G401 (cell line): ENCODE measurements at places on chromosomes 16 and 17. TPM values are rescaled to one million over a fixed set of nuclear protein-coding genes. Genes with fewer than 3 reads are reported as not detected.
A peak's percentile ranks its signal among the peaks of the same experiment; 100 is the strongest.

- DNase-seq = no peak
Measured at GRCh38 chr17:79924639-79924976, 85.4 kb upstream of the CBX4 start.

- DNase-seq = no peak
Measured at GRCh38 chr17:1976000-1976682, 49.0 kb downstream of the RTN4RL1 start.

DHRS7C gene
- not detected in 2 replicates for total RNA-seq

- DNase-seq = peak; percentile 90
Measured at GRCh38 chr16:78183437-78184237, 84.2 kb downstream of the WWOX start.

DNA sequence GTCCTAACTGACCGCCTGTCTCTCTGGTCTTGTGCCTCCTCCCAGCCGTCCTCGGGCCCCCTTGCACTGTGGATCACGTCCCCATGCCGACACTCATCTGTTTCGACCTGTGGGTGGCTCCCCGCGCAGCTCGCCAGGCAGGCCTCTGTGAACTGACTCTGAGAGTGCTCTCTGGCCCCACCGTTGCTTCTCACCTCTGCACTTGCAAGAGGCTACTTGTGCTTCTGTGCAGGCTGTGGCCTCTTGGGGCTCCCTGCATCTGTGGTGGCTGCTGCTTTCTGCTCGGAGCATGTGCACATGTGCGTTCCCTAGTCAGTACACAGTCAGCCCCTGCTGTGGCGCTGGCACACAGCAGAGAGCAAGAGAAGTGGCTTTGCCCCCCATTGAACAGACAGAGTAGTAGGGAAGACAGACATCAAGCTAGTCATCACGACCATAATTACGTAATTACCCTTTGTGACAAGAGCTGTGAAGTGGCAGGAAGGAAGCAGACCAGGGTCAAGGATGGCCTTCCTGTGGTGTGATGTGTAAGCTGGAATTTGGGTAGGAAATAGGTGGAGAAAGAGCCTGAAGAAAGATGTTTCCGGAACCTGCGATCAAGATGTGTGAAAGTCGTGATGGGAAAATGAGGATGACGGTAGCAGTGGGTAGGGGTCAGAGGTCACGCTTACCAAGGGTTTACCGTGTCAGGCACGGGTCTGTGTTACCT, 256.0 kb upstream of the CACNG5 start:
- peak; percentile 28 for DNase-seq

PPL gene
- total RNA-seq = 33.2 and 41.0 TPM in 2 replicates

KRTAP4-4 gene
- not detected in 2 replicates for total RNA-seq

SMPD3 gene
- 0.03 and 0.18 TPM in 2 replicates for total RNA-seq

GRCh38 chr16:3998793-3999478, 117.3 kb downstream of the ADCY9 start:
- DNase-seq = no peak

DNA sequence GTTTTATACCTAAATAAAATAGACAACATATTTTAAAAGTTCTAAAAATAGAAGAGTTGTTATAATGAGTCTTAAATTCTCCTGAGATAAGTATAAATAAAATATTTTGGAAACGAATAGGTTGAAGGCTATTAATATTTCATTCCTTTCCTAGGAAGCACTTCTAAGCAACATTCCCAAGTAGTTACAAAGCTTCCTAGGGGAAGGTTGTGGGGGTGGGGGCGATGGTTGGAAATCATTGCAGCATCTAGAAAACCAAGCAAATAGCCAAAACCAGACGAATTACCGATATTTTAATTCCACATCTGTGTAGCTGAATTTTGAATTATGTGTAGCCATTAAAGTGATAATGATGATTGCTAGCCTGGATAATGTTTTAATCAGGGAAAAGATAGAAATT, 26.9 kb downstream of the PTRH2 start:
- no peak for DNase-seq

DNA sequence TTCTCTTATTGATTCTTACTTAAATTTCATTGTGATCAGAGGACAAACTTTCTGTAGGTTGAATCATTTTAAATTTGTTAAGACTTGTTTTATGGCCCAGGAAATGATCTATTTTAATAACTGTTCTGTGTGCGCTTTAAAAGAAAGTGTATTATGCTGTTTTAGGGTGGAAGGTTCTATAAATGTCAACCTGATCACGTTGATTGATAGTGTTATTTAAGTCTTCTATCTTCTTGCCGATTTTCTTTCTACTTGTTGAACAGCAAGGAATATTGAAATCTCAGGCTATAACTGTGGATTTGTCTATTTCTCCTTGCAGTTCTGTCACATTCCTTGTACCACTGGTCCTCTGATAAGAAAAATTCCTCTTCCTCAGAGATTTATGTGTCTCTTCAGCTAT, 112.7 kb downstream of the TANC2 start:
- DNase-seq = no peak

- no peak for DNase-seq
Measured at GRCh38 chr16:20122011-20122410, 48.3 kb upstream of the GPR139 start.

DNA sequence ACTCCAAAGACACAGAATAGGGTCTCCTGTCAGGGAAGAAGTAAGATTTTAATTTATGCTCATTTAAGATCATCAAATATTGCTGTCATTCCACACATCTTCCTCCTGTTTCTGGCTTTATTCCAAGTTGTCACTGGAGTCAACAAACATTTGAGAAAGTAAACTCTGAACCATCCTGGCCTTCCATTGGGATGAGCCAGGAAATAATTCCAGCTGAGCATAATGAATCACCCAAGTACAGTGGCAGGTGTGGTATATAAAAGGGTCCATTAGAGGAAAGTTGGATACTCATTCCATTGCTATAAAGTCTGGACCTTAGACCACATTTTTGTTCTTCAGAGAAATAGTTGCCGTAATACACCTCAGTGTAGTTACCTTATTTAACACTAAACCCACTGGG, 246.1 kb downstream of the SLC39A11 start:
- DNase-seq = no peak

DNA sequence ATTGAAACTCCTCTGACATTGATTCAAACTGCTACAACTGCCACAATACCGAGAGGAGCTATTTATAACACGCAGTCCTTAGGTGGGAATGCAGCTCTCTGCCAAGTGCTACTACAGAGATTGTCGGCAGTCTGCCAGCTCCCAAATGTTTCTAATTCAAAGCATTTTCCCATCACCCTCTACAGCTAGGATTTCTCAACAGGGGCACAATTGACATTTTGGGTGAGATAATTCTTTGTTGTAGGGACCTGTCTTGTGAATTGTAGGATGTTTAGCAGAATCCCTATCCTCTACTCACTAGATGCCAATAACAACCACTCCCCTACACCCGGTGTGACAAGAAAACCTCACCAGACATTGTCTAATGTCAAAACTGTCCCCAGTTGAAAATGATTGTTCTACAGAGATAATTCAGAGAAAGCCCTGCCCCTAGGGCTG, 7.8 kb upstream of the N4BP1 start:
- DNase-seq = peak; percentile 84

DNA sequence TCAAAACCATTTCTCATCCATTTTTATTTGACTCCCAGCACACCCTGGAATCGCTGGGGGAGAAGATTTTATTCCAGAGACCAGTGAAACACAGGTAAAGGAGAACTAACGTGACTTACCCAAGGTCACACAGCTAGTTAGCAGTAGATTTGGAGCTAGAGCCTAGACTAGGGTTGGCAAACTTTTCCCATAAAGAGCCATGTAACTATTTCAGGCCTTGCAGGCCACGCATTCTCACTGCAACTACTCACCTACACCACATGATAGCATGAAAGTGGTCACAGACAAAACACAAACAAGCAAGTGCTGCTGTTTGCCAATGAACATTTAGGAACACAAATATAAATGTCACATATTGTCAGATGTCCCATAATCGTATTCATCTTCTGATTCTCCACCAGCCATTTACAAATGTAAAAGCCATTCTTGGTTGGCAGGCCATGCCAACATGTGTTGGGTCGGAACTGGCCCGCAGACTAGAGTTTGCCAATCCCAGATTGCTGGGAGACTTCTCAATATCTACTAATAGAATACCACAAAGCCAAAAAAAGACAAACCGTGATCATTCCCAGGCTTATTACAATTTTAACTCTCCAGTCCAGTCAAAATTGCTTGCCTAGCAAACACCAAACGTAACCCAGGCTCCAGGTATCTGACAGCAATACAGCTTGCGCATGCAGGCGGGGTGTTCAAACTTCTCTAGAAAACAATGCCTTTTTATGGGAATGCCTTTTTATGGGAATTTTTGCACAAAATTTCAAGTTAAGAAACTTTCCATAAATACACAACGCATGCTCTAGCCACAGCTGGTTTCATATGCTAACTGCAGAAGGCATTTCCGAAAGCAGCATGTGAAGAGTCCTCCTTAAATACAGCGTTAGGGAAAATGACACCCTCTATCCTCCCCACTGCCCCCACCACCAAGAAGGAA, 20.9 kb downstream of the ZFHX3 start:
- DNase-seq = no peak

GRCh38 chr16:1916640-1916990, 1.6 kb downstream of the HS3ST6 start:
- DNase-seq = no peak

TBC1D3H gene
- total RNA-seq = not detected in 2 replicates

CX3CL1 gene
- 0.43 TPM in 1 of 2 replicates, not detected in the other for total RNA-seq

DNA sequence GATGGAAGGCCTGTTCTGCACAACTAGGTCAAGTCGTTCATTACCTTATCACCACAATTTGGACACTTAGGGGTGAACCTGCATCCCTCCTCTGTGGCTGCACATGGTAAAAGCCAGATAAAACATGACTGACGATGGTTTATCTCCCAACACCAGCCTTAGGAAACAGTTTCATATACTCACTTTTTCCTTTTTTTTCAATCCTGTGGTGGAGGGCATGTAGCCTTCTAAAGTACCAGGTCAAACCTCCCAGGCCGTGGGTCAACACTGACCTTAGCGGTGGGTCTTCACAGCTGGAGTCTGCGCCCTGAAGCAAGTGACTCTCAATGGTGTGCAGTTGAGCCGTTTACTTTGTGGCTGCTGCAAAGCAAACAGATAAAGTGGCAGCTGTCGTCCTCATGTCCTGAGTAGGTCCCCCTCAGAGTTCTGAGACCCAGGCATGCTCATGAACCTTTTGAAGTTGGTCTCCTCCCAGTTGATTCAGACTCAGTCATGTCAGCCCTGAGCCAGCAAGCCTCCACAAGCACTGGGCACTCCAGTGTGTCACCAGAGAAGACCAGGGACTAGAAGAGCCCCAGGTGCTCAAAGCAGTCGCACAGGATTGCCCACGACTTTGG, 5.9 kb downstream of the FAHD1 start:
- DNase-seq = no peak

HSF4 gene
- total RNA-seq = 17.8 and 17.9 TPM in 2 replicates

DNA sequence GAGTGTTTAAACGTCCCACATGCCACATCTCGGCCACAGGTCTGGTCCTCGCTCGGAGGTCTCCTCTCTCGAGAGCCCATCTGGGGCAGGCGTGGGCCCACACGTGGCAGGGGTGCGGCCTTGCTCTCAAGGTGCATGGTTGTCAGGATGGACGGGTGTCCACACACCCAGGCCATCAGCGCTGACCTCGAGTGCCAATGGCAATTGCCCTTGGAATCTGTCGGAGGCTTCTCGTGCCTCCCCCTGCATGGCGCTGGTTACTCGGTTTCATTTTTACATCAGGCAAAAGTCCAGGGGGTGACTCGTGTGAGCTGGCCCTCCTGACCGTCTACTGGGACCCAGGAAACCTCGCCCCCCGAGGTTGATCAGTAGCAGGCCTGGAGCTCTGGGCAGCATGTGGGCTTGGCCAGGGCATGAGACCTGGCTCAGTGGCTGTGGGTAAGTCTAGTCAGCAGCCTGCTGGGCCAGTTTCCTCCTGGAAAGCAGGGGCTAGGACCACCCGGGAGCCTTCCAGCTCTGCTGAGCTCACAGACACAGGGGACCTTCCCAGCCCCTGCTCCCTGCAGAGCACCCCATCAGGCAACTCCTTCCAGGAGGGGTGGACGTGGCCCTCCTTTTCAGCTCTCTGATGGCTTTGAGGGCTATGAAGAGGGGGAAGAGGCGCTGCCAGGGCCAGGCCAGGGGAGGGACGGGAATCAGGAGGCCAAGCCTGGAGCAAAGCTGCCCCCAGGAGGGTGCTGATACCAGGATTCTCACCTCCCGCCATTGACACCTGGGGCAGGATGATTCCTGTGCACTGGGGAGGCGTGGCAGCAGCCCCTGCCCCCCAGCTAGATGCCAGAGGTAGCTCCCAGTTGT, 3.7 kb upstream of the ZNF469 start:
- no peak for DNase-seq

TENT4B gene
- total RNA-seq = 5.8 and 9.2 TPM in 2 replicates

C1QL1 gene
- total RNA-seq = 68.2 and 84.1 TPM in 2 replicates

DNA sequence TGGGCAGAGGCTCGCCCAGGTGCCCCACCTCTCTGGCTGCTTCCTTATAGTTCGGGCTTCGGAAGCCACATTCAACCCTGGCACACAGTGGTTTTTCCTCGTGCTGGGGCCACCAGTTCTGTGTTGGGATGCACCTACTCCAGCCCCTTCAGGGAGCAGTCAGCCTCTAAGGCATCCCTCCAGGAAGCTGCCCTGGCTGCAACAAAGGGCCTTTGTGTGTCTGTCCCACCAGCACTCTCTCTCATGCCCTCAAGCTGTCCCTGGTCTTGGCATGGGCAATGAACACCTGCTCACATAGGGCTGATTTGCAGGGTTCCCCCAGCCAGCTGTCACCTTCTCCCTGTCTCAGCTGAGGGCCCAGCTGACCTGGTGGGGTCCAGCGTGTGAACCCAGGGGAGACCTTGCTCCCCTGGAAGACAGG, 754 bp upstream of the NOXO1 start:
- DNase-seq = no peak

GAST gene
- not detected in 2 replicates for total RNA-seq

CIITA gene
- total RNA-seq = not detected in 2 replicates

- DNase-seq = peak; percentile 25
Measured at GRCh38 chr16:11586856-11587642, at the start of gene LITAF. LITAF (minus strand) TSS chr16:11586919; CDS start chr16:11556730, 30,189 bp downstream.

- no peak for DNase-seq
Measured at GRCh38 chr16:74562117-74562516, 44.8 kb downstream of the GLG1 start.

DNA sequence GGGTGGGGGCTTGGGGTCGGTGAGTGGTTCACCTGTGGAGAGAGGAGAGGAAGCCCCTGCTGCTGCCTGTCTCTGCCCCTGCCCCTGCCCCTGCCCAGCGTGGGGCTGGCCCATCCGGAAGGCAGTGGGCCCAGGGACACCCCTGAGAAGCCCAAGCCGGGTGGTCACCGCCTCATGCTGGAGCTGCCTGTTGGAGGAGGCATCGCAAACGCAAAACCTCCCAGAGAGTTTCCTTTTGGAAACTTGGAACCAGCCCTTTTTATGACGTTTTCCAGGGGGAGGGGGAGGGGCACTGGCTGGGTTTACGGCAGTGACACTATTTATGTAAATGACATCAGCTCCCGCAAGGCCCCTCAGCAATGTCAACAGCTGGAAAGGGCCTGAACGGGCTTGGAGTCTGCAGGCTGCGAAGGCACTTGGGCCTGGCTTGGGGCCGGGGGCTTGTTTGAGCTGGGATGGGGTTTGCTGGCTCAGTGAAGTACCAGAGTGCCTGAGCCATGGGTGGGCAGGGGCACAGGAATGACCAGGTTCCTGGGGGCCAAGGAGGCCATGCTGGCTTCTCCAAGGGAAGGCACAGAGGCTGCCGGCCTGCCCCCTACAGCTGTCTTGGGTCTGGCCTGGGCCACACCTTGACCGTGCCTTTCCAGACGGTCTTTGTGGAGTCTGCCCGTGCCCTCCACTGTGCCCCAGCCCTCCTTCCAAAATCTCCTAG, 219.5 kb downstream of the NTN1 start:
- DNase-seq = no peak

- DNase-seq = no peak
Measured at GRCh38 chr16:28183930-28184329, 27.8 kb downstream of the XPO6 start.

GRCh38 chr16:81616321-81617020, 162.6 kb upstream of the PLCG2 start:
- DNase-seq = no peak

SSH2 gene
- total RNA-seq = 4.5 and 6.4 TPM in 2 replicates
